Subcutaneous preadipocyte (primary cell): ENCODE measurements at places on chromosomes 13 and 19. TPM values are rescaled to one million over a fixed set of nuclear protein-coding genes. Genes with fewer than 3 reads are reported as not detected.

The GNA15 gene
- not detected in 2 replicates for total RNA-seq

The TNFSF9 gene
- total RNA-seq, result 1.5 and 2.3 TPM in 2 replicates

The FXYD7 gene
- total RNA-seq, result not detected in 2 replicates

The KASH5 gene
- total RNA-seq, result not detected in 2 replicates

The UBE2L5 gene
- not detected in 2 replicates for total RNA-seq

The KIR2DL4 gene
- not detected in 2 replicates for total RNA-seq

The LRRC8E gene
- total RNA-seq, result 5.1 and 6.2 TPM in 2 replicates

The PGPEP1 gene
- total RNA-seq, result 14.0 and 17.4 TPM in 2 replicates

The ZNF99 gene
- total RNA-seq, result under 0.01 TPM in 1 of 2 replicates, not detected in the other

The ZNF547 gene
- 0.73 and 1.8 TPM in 2 replicates for total RNA-seq

The ZNF208 gene
- total RNA-seq, result 0.20 and 1.5 TPM in 2 replicates

The ZNF229 gene
- 3.7 and 4.0 TPM in 2 replicates for total RNA-seq

The CEACAM1 gene
- total RNA-seq, result not detected in 2 replicates

The ZNF69 gene
- 0.20 and 0.73 TPM in 2 replicates for total RNA-seq

The NPAS1 gene
- total RNA-seq, result 0.39 and 1.8 TPM in 2 replicates

The CYP4F12 gene
- total RNA-seq, result 0.39 and 2.6 TPM in 2 replicates

The SEMA6B gene
- 0.37 TPM in 1 of 2 replicates, not detected in the other for total RNA-seq

The TGFBR3L gene
- total RNA-seq, result 0.37 and 0.78 TPM in 2 replicates

The ZNF296 gene
- total RNA-seq, result 0.20 TPM in 1 of 2 replicates, not detected in the other

The ZNF554 gene
- 1.6 and 2.9 TPM in 2 replicates for total RNA-seq

The PTGIR gene
- 7.0 and 9.6 TPM in 2 replicates for total RNA-seq

The N4BP2L1 gene
- total RNA-seq, result 0.98 and 1.5 TPM in 2 replicates

The ZNF225 gene
- 3.5 and 4.4 TPM in 2 replicates for total RNA-seq

The ZNF223 gene
- 2.0 and 2.2 TPM in 2 replicates for total RNA-seq

The ZNF792 gene
- 3.1 and 3.7 TPM in 2 replicates for total RNA-seq

The MARCHF2 gene
- total RNA-seq, result 35.4 and 36.4 TPM in 2 replicates

The ITM2B gene
- 56.5 and 63.2 TPM in 2 replicates for total RNA-seq

The PRRG2 gene
- total RNA-seq, result 0.37 and 0.39 TPM in 2 replicates

The ZNF491 gene
- total RNA-seq, result 0.20 and 1.1 TPM in 2 replicates

The VSTM2B gene
- not detected in 2 replicates for total RNA-seq

The POSTN gene
- total RNA-seq, result 1.1 and 2.7 TPM in 2 replicates

The HSPB6 gene
- total RNA-seq, result 21.3 and 48.9 TPM in 2 replicates
